ENCODE measurements at places on chromosomes 6 and 20.

DNA sequence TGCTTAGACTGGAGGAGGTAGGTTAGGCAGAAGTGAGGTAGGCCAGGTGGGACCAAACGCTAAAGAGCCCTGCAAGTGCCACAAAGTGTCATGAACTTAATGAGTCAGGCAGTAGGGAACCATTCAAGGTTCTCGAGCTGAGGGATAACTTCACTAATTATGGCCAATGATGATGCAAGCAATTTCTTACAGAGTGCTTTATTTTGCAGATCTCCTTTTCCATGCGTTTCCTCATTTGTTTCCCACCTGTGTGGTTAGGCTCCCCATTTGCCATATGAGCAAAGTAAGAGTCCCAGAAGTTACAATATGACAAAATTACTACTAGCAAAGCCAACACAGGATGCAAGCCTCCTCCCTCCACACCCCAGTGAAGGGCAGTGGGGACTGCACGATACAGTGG, 36.5 kb upstream of the PSMF1 start:
- DNase-seq: no peak

DNA sequence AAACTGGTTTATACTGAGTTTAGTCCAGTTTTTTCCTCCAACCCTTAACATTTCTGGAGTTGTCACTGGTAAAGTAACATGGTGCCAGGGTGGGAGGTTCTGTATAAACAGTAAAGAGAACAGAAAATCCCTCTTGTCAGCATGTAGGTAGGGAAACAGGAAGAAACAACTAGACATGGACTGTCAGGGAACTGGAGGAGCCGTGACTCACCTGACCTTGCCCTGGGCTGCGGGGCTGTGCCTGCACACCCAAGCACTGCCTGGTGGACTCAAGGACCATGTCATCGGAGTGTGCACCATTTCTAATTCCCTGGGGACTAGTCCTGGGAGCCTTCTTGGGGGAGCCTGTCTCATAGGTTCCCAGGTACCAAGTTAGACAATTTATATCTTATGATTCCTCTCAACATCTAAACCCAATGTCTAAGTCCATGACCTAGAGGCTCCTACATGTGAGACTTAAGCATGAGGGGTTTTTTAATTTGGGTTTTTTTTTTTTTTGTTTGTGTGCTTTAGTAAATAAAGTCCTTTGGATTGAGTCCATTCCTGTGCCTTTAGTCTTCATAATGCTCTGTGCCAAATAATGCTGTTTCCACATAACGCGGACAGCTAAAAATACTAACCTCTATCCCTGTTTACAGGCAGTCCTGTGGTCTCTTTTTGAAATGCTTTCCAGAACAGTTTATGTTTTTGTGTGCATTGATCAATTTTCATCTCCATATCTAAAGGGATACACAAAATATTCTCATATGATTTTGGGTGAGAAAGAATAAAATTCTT, 136.9 kb upstream of the SUPT3H start:
- no peak for DNase-seq

- no peak for DNase-seq
These were observed 69.1 kb downstream of the MYB start for GRCh38 chr6:135250234-135250633.

- DNase-seq: no peak
These were observed 78.0 kb downstream of the DLGAP4 start for GRCh38 chr20:36384022-36384619.

DNA sequence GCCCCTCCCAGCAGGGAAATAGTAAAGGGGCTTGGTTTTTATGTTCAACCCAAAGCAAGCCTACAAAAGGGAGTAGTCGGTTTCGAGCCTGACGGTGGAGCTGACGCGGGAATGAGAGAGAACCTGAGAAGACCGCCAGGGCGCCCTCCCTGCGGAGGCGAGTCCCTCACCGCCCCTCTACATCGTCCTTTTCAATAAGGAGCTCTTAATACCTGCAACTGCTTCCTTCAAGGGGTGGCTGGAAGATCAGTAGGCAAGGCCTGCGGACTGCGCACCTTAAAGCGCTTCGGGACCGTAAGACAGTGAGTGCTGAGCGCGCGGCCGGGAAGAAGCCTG, 709 bp upstream of the ZNF76 start:
- peak; percentile 85 for DNase-seq

DNA sequence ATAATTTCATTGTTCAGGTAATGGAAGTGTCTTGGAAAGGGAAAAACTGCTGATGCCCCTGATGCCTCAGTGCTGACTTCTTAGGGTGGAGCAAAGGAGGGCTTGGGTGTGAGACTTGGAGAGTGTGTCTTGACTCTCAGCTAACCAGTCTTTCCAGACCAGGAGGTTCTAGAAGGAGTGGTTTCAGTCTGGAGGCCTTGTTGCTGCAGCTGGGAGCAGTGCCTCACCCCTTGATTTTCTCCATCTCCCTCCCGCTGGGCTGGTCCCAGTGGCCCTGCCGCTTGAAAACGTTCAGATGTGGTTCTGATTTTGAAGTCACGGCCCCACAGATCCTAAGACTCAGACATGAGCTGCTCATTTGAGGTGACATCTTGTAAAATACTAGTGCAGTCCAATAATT, 5.4 kb downstream of the DSP start:
- no peak for DNase-seq

DNA sequence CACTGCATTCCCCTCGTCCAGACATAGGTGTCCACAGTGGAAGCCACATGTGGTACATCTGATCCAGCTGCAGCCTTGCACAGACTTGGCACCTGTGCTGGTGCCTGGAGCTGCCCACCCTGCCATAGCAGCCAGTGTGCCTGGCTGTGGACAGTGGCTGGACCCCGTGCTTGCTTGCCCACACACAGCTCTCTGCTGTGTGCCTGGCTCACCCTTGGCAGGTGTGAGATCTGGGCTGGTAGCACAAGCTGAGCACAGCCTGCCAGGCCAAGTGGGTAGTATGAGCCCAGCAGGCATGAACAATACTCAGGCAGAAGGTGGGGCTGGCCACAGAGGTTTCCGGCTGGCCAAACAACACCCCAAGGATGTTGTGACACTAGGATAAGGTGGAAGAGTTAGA, 614.4 kb downstream of the BCKDHB start:
- DNase-seq: no peak

DNA sequence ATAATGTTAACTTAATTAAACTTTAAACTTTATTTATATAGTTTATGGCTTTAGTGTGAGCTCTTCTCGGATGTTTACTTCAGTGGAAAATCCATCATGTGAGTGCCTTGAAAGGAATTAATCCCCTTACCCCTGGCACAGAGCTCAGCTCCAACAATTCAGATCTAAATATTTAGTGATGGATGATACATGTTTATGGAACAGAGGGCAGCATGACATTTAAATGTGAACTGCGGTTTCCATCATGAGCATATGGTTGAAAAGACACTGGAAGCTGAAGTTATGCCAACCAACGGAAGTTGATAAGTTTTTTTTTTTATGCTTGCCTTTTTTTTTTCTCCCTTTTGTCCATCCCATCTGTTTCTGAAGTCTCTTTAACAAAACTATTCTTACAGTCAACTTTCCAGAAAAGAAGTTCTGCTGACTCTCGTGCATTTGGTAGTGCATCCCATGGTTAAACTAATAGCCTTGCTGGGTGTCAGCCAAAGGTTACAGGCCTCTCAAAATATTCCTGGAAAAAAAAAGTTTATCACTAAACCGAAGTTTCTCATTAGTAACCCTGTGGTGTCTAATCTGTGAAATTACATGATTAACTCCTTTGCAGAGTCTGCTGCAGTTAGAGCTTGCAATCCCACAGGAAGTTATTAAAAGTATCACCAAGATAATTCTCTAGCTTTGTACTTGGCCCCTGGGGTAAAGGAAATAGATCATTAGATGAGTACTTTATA, 243.9 kb upstream of the TCF21 start:
- DNase-seq: no peak

- no peak for DNase-seq
These were observed 168.0 kb upstream of the CHD6 start for GRCh38 chr20:41786158-41786557.

- DNase-seq: no peak
These were observed 73.7 kb downstream of the SLC22A3 start for GRCh38 chr6:160421854-160422253.
